ENCODE measurements at places on chromosomes 11 and 22.

DNA sequence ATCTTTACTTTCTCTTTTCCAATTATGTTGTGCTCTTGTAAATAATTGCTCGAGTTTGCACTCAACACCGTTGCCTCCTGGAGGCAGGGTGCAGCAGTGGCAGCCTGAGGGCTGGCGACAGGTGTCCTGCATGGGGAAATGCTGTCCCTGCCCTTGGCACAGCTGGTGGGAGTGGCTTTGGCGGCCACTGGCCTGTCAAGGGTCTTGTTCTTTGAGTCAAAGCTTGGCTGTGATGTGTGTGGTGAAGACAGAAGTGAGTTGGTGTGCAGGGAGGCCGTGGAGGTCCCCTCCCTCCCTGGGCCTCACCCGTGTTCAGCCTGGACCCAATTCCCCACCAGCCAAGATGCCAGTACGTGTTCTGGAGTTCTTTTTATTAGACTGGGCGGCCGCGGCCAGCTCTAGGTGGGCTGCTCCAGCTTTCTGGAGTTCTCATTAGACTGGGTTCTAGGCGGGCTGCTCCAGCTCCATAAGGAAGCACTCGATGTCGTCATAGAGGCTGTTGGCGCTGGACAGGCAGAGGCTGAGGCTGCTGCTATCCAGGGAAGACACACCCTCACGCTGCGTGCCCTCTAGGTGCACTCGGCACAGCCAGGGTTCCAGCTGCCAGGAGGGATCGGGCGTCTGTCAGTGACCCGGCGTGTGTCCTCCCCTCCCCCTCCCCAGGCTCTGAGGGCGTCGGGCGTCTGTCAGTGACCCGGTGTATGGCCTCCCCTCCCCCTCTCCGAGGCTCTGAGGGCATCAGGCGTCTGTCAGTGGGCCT lies 3.4 kb downstream of the IRF7 start:
- no peak for DNase-seq

GRCh38 chr11:31815711-31816467 lies 4.8 kb upstream of the PAX6 start:
- no peak for DNase-seq

- no peak for DNase-seq
These were observed 6.3 kb downstream of the AMPD3 start for GRCh38 chr11:10461276-10461790.

- DNase-seq: no peak
These were observed 46.1 kb upstream of the RFPL3 start for GRCh38 chr22:32311551-32312071.

DNA sequence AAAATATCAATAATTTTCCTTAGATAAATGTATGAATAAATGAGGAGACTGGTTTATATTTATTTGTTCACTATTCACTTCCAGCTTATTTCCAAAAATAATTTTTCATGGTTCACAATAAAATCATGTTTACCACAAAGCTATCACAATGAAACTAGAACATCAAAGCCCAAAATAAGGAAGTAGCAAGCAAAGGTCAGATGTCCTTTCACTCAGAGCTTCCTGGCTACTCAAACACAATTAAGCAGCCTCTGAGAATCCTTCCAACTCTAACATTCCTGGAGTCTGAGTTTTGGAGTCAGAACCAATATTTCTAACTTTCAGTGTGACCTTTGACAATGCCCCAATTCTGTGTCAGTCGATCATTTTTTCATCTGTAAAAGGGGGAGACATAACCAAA lies 527.0 kb downstream of the SOX6 start:
- DNase-seq: no peak

DNA sequence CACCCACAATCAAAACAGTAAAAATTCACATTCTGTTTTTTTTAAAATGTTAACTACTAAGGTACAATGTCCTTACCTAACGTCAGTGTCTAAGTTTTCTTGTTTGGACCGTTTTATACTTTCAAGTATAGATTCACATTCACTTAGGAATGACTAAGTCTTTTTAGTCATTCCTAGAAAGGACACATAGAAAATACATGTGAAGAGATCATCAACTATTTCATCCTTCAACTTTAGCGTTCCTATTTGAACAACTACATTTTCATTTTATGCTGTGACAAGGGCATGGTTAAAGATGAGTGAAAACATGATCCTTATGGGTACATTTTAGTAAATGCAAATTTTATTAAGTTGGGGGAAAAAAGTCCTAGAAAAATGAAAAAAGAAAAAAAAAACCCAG lies 62.8 kb downstream of the DDX10 start:
- DNase-seq: no peak

GRCh38 chr11:130631119-130631518 lies 182.7 kb downstream of the ADAMTS15 start:
- DNase-seq: no peak
